ENCODE measurements at places on chromosomes 5 and 9. TPM values are rescaled to one million over a fixed set of nuclear protein-coding genes. Genes with fewer than 3 reads are reported as not detected.

DNA sequence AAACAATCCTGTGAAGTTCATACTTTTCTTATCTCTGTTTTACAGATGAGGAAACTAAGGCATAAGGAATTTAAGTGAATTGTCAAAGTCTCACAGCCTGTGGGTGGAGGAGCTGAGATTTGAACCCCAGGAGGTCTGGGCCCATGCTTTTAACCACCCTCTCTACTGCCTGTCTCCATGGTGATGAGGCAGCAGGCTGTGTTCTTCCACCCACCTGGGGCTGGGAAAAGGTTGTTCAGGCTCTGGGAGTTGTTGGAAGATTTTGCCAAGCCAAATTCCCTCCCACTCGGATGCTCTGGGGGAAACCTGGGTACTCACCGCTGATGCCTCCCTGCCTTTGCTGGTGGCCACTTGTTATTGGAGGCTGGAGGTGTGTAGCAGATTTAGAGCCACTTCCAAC, 18.3 kb upstream of the SYNPO start:
- no peak for DNase-seq

GRCh38 chr5:4847766-4848165, 292.4 kb upstream of the ADAMTS16 start:
- DNase-seq = no peak

The LRRC26 gene
- total RNA-seq = 5.1 TPM

DNA sequence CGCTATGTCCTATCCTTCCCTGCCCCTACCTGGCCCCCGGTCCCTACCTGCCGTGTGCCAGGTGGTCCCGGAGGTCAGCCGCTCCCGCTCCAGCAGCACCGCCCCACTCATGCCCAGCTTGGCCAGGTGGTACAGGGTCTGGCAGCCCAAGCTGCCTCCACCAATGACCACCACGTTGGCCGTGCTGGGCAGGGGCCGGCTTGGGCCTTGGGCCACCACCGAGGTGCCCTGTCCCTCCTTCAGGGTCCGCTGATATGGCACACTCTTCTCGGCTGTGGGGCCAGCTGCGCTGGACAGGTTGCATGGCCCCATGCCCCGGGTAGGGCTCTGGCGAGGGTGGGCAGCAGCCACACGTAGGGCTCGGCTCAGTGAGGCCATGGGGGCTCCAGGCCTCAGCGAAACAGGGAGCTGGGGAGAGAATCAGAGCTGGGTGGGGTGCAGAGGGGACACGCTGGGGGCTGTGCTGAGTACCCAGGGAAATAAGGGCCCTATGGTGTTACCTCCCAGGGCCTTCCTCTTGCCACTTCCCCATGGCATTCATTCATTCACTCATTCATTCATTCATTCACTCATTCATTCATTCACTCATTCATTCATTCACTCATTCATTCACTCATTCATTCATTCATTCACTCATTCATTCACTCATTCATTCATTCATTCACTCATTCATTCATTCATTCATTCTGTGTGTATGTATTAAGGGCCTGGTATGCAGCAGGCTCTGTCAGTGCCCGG, 4.2 kb downstream of the SARDH start:
- DNase-seq = peak; percentile 6

- no peak for DNase-seq
Observed at GRCh38 chr5:83688281-83688680, 32.4 kb downstream of the HAPLN1 start.

The PSAT1 gene
- total RNA-seq = 39.9 TPM
